Lung (tissue), 17 donors: ENCODE measurements at places on chromosomes 7 and 10.
A peak's percentile ranks its signal among the peaks of the same experiment; 100 is the strongest.

- DNase-seq, result peak; percentile 14
These were observed 694.1 kb downstream of the SUGCT start for GRCh38 chr7:40828686-40829600.

- DNase-seq, result no peak
These were observed 47.5 kb downstream of the NDUFB2 start for GRCh38 chr7:140744005-140744404.

DNA sequence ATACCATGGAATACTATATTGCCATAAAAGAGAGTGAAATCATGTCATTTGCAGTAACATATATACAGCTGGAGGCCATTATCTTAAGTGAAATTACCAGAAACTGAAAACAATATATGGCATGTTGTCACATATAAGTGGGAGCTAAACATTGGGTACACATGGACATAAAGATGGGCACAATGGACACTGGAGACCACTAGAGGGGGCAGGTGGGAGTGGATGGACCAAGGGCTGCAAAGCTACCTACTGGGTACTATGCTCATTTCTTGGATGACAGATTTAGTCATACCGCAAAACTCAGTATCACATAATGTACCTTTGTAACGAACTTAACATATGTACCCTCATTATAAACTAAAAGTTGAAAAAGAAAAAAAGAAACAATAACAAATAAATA lies 1167.6 kb downstream of the NXPH1 start:
- DNase-seq, result no peak

- no peak for DNase-seq
These were observed 97.3 kb upstream of the KCNIP2 start for GRCh38 chr10:101940916-101941315.

- DNase-seq, result no peak
These were observed 271.9 kb downstream of the LRMDA start for GRCh38 chr10:75703191-75703854.

DNA sequence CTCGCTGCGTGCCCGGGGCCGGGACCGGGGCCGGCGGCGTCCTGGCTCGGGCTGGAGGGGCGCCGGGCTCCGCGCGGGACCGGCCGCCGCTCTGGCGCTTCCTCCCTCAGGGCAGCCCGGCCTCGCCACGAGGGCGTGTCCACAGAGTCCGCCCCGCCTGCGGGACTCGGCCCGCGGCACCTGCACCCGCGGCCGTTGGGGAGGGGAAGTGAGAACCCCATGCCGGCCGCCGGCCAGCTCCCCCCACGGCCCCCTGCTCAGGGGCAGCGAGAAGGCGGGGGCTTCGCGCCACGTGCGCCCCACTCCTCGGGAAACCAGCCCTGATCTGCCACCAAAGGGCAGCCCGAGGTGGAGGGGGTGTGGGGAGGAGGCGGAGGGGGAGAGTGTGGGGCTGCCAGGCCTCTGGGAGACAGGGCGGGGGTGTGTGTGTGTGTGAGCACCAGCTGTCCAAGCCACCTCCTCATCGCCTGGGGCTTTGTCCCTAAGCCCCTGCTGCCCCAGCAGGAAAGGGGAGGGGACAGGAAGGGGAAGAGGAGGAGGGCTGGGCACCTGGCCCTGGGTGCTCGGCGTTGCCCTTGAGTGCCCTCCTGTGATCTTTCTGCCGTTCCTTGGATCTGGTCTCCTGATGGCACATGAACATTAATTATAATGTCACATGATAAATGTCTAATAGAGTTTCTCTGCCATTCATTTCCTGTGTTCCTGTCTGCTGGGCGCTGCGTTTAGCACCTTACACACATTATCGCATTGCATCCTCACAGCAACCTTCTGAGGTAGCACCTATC lies at the start of gene PIK3AP1:
TSS of gene PIK3AP1 (minus strand) at position 93 of the 785 bp plus-strand sequence. CDS start 120 bp downstream, outside the sequence.
- DNase-seq, result peak; percentile 34

- no peak for DNase-seq
These were observed 482.2 kb upstream of the KLF6 start for GRCh38 chr10:4267086-4267773.

DNA sequence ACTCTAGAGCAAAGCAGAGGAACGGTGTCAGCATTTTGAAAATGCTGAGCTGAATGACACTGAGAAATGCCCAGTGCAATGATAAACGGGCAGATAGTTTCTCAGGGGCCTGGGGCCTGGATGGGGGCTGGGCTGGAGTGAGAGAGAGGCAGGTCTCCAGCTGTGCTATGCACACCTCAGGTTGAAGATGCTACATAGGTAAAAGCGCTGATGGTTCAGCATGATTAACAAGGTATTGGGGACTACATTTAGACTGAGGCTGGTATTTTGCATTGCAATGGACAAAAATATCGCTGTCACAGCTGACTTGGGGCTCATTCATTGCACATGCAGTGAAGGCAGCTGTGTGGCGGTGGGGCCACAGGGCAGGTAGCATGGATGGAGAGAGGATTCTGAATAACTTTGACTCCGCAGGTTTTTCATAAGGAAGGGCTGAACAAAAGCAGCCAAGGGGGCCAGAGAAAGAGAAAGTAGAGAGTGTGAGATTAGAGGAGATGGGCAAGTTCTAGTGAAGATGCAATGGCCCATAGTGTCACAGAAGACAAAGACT lies 290.8 kb upstream of the ZNF32 start:
- DNase-seq, result no peak

- no peak for DNase-seq
These were observed 10.0 kb downstream of the WASL start for GRCh38 chr7:123738808-123739207.

DNA sequence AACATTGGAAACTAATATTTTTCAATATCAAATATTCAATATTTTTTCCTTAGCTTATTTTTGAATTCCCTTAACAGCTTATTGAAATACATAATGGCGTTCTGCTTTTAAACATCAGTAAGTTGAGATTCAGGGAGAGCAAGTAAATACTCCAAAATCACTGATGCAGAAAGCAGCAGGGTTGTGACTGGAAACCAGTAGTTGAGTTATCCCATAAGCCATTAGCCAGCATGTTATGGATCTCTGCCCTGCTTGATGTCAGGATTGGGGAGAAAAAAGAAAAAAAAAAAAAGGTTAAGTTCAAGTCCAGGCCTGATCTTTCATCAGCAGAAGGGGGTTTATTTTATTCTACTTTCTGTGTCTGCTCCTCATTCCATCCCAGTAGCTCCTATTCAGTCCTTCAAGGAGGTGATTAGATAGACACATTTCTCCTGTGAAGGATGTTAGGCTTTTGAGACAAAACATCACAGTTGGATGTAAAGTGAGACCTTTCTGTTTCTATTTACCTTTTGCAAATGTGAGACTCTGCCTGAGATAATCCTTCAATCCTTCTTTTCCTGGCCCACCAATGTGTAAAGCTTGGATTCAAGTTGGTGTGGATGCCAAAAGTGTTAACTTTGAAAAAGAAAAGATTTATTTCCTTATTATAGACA lies 110.9 kb upstream of the HDAC9 start:
- DNase-seq, result no peak

DNA sequence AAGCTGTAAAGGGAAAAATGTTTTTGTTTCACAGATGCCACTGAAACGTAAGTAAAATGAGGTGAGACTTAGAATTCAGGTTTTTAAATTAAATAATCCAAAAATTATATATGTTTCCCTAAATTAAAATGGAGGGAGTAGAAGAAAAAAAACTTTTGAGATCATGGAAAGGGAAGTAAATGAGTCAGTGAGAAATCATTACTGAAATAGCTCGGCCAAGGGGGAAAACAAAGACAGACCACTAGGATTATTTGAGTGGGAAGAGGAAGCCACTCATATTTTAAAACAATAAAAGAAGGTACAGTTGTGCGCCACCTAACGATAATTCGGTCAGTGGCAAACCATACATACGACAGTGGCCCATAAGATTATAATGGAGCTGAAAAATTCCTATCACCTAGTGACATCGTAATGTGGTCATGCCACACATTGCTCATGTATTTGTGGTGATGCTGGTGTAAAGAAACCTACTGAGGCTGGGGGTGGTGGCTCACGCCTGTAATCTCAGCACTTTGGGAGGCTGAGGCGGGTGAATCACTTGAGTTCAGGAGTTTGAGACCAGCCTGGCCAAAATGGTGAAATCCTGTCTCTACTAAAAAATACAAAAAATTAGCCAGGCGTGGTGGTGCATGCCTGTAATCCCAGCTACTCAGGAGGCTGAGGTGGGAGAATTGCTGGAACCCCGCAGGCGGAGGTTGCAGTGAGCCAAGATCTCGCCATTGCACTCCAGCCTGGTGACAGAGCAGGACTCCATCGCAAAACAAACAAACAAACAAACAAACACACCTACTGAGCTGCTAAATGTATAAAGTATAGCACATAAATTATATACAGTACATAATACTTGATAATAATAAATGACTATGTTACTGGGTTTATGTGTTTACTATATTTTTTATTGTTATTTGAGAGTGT lies 64.7 kb downstream of the MKX start:
- no peak for DNase-seq

DNA sequence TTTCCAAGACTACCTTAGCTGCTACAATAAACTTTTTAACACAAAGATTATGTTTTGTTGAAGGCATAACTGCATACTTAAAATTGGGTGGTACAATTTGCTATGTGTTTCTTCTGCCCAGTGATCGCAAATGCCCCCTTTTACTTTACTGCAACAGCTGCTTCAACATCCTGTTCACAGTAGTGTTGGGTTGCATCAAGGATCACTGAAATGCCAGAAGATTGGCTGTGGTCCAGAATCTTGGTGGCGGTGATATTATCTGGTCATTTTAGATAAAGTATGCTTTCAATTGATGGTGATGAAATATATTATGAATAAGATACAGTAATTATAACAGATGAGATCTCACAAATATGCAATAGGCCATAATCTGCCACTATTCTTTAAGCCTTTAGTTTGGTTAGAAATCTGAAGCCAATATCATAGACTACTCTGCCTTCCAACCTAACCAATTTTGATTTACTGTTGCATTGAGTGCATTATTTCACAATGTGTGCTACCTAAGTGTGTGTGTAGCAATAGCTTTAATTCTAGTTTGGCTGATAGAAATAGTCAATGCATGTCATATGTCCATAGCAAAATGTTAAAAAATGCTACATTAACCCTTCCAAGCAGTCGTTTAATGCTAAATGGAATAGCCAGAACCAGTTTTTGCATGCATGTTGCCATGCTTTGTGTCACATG lies 29.8 kb upstream of the ING3 start:
- DNase-seq, result no peak

DNA sequence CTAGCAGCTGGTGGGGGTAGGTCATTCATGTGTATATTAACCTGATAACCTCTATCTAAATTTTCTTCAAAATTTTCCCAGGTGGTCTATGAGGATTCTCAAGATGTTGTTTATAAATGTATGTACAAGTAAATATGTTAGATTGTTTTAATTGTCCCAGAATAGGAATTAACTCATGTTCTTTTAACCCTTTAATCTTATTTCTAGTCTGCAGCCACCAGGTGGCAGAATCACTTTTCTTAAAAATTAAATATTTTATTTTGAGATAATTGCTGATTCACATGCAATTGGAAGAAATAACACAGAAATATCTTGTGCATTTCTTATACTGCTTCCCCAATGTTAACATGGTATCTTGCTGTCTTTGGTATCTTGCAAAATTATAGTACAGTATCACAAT lies 589.5 kb downstream of the ARL4A start:
- no peak for DNase-seq

- DNase-seq, result peak; percentile 23
These were observed 1.1 kb upstream of the TFAM start for GRCh38 chr10:58384095-58384494.

GRCh38 chr7:151242159-151243044 lies 6.1 kb downstream of the SMARCD3 start:
- no peak for DNase-seq

DNA sequence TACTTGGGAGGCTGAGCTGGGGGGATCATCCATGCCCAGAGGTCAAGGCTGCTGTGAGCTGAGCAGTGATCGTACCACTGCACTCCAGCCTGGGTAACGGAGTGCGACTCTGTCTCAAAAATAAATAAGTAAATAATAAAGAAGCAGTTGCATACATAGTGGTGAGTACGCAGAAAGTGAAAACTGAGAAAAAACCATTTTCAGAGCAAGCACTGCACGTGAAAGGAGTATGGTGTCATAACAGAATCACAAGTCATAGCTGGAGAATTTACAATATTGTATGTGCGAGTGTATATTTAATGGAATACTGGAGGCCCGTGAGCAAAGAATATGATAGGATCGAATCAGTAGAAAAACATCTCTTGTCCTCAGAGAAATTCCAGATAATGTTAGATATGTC lies 22.3 kb downstream of the KIAA1217 start:
- DNase-seq, result no peak

DNA sequence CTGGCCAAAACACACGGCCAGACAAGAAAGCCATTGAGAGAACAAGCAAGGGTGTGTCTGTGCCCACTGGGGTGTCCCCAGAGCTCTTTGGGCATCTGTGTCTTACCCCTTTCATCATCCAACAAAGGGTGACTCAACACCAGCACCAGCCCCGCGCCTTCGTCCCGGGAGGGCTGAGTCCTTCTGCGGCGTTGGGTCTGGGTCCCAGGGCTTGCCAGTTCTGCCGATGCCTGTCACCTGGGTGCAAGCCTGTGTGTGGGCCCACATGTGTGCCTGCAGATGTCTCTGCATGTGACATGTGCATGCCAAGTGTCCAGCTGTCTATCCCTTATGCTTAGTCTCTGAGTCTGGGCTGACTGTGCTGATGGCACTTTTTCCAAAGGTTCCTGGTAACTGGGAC lies 24.4 kb upstream of the ELN start:
- DNase-seq, result no peak

DNA sequence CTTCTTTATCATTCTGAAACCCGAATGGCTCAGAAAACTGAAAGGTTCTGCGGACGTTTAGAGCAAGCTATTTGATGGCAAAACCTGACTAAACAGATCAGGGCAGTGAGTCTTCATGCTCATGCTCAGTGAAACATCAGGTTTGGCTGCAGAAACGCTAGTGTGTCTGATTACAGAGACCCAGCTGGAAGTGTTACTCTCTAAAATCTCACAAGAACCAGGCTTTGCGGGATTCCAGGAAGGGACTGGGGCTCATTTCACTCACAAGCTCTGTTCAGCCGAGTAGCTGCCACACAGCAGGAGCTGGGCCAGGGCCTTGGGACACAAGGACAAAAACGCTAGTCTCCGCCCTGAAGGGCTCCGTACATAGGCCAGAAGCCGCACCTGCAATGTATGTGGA lies 2.9 kb downstream of the PITRM1 start:
- no peak for DNase-seq

DNA sequence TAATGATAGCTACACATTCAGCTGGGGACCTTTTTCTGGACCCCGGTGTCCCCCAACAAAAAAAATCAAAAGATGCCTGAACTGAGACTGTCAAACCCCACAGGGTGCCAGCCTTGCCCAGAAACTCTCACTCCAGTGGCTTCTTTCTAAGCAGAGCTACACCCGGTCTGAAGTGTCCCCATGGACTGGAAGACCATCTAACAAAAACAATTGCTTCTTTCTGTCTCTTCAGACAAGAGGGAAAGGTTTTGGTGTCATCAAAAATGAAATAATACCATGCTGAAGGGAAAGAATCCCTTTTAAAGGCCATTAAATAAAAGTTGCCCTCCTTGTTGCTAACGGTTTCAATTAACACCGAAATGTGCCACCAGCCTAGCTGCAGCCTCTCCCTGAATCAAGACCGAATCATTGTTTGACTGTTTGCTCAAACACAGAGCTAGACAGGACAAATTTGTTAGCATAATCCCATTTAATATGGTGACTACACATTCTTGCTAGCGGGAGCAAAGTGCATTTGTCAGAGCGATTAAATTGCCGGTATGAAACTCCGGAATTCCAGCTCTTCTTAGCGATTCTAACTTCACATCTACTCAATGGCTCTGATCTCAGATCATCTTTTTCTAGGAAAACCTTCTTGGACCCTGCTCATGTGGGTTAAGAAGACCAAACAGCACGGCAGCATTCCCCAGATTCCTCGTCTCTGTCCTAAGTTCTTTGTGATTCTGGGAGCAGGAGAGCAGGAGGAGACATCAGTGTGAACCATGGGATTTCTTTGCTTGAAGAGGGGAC lies 397.5 kb upstream of the PRKCQ start:
- no peak for DNase-seq
